CD4-positive, alpha-beta T cell treated with Interleukin-6 at 100 ng/mL for 8 hours (primary cell): ENCODE measurements at places on chromosomes 6 and 20.

DNA sequence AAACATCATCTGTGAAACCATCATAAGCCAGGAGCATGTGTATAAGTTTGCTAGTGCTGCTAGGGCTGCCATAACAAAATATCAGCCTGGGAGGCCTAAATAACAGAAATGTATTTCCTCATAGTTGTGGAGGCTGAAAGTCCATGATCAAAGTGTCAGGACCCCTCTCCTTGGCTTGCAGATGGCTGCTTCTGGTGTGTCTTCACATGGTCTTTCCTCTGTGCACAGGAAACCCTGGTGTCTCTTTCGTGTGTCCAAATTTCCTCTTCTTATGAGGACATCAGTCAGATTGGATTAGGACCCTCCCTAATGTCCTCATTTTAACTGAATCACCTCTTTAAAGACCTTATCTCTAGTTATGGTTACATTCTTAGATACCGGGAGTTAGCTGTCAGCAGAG is 6.2 kb upstream of the CITED2 start:
- no peak for DNase-seq

GRCh38 chr6:35718911-35719381 is 17.9 kb upstream of the ARMC12 start:
- peak; percentile 39 for DNase-seq

GRCh38 chr6:163527291-163527690 is 112.8 kb downstream of the QKI start:
- no peak for DNase-seq

GRCh38 chr6:161057103-161058091 is 65.8 kb downstream of the MAP3K4 start:
- no peak for DNase-seq

GRCh38 chr6:79441192-79441591 is 96.0 kb downstream of the LCA5 start:
- no peak for DNase-seq

DNA sequence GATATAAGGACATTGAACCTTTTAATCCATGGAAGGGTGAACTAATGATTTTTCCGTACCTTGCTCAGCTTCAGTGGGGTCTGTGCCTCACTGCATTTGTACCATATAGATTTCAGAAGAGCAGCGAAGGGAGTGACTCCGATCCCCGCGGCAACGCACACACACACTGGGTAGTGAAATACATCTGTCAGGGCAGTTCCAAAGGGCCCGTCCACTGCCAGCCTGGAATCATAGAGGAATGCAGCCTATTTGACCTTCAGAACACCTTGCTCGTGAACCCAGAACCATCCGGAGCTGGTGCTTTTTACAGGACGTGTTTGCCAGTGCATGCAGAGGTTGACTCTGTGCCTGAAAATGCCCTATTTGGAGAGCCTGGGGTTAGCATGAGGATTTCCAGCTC is 33.0 kb downstream of the NOX3 start:
- DNase-seq = no peak

- DNase-seq = no peak
Measured at GRCh38 chr6:34544776-34545471, 11.2 kb downstream of the SPDEF start.

DNA sequence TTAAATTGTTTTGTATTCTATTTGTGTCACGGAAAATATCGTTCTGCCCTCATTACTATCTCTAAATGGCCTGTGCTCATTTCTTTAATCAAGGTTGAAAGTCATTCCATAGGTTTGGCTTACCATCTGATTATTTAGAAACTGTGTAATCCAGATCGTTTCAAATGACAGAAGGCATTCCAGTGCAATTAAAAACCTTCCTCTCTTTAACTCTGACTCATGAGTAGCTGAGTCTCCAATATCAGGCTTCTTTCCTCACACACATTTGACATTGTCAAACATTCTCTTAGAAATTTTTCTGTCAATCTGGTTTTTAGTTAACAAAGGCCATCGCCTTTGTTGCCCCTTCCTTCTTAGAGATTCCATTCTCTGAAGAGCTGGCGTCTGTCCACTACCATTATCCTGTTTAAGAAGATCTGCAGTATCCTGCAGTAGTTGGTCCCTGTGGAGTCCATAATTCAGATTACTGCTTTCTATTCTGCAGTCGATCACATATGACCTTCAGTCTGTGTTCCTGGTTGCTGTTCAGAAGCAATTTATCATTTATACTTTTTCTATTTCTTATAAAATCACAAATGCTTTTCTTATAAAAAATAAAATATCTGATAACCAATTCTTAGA is 3.9 kb upstream of the TRDN start:
- DNase-seq = no peak

- DNase-seq = no peak
Measured at GRCh38 chr20:45283551-45284057, 23.0 kb upstream of the RBPJL start.

DNA sequence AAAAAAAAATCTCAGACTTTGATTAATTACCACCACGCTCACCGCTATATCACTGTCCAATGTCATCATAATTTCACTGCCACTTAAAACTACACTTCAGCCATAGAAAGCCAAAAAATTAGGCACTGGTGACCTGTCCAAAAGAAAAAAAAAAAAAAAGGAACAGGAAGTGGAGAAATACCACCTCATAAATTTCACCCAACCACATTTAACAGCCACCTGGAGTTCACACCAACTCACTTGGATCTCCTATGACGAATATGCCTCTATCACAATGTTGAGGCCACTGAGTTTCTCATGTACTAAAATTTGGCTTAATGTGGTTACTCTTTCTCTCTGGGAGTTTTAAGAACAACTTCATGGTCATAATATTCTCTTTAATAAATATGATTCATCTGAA is 237.5 kb upstream of the RSPO3 start:
- DNase-seq = no peak

- DNase-seq = no peak
Measured at GRCh38 chr6:42100029-42100901, 42.2 kb downstream of the C6orf132 start.

- no peak for DNase-seq
Measured at GRCh38 chr20:33165416-33166055, 2.4 kb upstream of the BPIFA2 start.

GRCh38 chr6:39599973-39600372 is 125.2 kb downstream of the KIF6 start:
- DNase-seq = no peak

DNA sequence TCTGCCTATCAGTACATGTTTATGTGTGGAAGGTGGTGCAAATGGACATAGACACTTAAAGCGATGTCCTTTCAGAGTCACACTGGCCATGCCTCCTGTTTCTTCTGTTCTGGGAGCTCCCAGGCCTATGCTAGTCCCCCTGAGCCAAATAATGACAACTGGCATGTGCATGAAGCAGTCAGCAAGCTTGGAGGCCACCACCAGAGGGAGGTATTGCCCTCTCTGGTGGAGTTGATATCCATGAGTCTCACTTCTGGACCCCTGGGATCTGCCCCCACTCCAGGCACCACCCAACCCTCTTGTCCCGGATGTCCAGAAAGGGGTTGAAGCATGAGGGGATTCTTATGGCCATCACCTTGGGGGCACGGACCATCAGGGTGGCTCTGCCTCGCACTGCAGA is 172.2 kb downstream of the AIG1 start:
- DNase-seq = no peak

- no peak for DNase-seq
Measured at GRCh38 chr6:157879034-157879872, 56.2 kb downstream of the SNX9 start.

DNA sequence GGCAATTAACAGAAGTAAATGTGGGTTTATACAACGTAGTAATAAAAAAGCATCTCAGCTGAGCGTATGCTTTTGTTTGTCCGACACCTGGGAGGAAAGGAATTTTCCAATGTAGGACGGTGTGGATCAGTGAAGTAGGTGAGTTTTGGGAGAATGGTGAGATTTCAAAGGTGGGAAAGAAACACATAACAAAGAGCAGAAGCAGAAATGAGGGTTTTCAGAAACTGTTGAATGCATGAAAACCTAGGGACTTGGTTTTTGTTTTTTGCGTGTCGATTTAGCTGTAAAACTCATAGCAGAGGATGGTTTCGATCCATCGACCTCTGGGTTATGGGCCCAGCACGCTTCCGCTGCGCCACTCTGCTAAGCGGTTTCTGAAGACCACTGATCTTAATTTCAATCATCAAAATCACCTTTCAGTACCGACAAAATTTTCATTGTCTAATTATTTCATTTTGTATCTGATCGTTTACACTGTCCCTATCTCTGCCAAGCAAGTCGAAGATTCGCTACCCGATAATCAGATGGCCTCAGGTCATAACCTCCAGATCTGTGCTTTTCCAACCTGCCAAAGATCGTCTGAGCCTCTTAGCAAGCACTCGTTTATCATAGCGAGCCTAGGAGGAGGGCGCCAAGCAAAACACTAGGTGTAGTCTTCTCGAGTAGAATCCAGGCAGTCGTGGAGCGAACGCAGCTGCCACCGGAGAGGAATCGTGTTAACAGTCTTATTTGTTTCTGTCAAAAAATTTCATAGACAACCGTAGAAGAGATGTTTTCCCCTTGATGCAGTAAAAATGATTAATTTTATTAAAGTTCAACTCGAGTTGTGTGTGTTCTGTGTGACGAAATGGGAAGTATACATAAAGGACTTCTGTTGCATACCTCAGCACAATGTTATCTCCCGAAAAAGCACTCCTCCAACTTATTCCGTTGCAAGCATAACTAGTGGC is 20.9 kb upstream of the POM121L2 start:
- peak; percentile 22 for DNase-seq

- peak; percentile 2 for DNase-seq
Measured at GRCh38 chr6:106360989-106361430, 493 bp downstream of the CRYBG1 start.

DNA sequence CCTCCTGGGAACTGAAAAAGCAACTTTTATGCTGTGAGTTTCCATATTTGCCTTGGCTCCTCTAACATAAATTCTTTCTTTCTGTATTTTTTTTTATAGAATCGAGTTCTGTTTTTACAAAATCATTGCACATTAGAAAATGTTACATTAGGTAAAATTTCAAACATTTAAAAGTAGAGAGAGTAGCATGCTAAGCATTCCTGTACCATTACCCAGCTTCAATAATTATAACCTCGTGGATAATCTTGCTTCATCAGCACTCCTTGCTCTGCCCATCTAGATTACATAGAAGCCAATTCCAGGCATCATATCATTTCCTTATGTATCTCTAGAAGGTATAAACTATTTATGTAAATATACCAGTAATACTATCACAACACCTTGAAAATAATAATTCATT is 15.4 kb upstream of the FBXO30 start:
- no peak for DNase-seq

GRCh38 chr6:147508042-147508865 is at the start of gene SAMD5:
TSS of gene SAMD5 (plus strand) at chr6:147508690. CDS start at chr6:147508929, 239 bp downstream.
- DNase-seq = no peak

- no peak for DNase-seq
Measured at GRCh38 chr6:156391061-156391672, 386.0 kb upstream of the ARID1B start.

DNA sequence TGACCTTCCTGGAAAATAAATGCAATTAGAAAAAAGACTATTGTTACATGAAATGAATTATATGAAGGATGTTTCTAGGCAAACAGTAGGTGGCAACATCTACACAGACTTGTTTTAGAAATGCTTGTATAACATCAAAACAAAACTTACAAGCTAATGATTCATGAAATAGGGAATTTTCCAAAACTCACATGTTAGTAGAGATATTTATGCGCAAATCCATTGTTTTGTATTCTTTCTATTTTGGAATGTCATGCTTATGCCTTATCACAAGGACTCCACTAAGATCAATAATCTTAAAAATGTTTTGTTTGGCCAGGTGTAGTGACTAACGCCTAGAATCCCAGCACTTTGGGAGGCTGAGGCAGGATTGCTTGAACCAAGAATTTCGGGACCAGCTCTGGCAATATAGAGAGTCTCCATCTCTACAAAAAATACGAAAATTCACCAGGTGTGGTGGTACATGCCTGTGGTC is 32.3 kb upstream of the LGSN start:
- no peak for DNase-seq

GRCh38 chr6:16921399-16922110 is 160.3 kb upstream of the ATXN1 start:
- DNase-seq = no peak
